ENCODE measurements at places on chromosomes 6 and 20.

DNA sequence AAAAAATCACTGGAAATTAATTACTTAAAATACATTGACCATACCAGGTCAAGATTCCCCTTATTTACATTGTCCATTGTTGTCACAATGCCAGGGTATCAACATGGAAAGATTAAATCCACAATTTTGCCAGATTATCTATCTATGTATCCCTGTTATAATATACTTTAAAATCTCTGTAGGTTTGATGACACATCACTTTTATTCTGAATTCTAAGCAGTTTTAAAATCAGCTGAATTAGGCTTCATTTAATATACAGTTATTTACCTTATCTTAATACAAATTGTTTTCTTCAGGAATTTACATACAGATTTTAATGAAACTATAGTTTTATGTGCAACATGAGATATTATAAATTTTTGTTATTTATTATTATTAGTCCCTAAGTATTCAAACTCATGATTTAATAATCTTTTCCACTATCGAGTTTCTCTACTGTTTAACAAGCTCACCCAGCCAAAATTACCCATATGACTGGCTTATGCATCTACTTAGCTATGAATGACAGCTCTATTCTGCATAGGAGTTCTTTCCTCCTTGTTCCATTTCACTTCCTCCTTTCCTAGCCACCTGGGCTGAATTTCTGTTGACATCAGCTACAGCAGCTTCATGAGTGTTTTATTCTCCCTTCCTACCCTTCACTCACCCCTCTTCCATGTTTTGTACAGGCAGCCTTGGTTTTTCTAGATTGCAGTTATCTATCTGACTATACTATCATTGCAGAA is 654.2 kb upstream of the MAP3K7 start:
- H3K27me3 ChIP-seq, result peaks cover 11% of the 10 kb centered on the region
- no peaks in the 10 kb centered on the region for H3K4me1 ChIP-seq
- H3K27ac ChIP-seq, result no peak overlapping the region

DNA sequence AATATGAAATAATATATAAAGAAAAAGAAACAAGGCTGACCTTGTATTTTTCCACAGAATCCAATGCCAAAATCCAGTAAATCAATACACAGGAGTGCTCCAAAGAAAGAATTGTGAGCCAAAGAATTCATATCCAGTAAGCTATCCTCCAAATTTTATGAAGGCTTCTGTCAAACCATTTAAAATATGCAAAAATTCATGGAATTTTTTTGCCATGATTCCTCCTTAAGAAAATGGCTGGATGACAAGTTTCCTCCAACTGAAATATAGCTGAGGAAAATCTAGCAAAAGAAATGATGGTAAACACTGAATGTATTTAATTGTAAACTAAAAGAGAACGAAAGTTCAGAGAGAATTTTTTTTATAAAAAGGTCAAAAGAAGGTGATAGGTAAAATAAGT is 290.3 kb downstream of the UBE3D start:
- no peaks in the 10 kb centered on the region for H3K4me1 ChIP-seq
- no peaks in the 10 kb centered on the region for H3K27me3 ChIP-seq
- DNase-seq, result no peak
- H3K4me3 ChIP-seq, result no peak overlapping the region
- no peaks in the 10 kb centered on the region for H3K36me3 ChIP-seq

GRCh38 chr20:57482148-57482547 is 42.8 kb downstream of the CTCFL start:
- H3K27me3 ChIP-seq, result no peaks in the 10 kb centered on the region
- H3K36me3 ChIP-seq, result peaks cover 1% of the 10 kb centered on the region
- H3K4me3 ChIP-seq, result no peak overlapping the region
- DNase-seq, result no peak

GRCh38 chr6:147384029-147384428 is 124.5 kb upstream of the SAMD5 start:
- no peak for DNase-seq
- H3K4me1 ChIP-seq, result peaks cover 6% of the 10 kb centered on the region
- H3K27me3 ChIP-seq, result no peaks in the 10 kb centered on the region

- peaks cover 5% of the 10 kb centered on the region for H3K36me3 ChIP-seq
- H3K27me3 ChIP-seq, result no peaks in the 10 kb centered on the region
- peak overlapping the region; percentile 99 for H3K4me3 ChIP-seq
- H3K27ac ChIP-seq, result peak overlapping the region; percentile 97
These were observed 637 bp downstream of the TFB1M start for GRCh38 chr6:155313602-155314091.

- no peak overlapping the region for H3K4me3 ChIP-seq
- H3K27me3 ChIP-seq, result no peaks in the 10 kb centered on the region
- H3K4me1 ChIP-seq, result no peaks in the 10 kb centered on the region
- DNase-seq, result no peak
- peaks cover 4% of the 10 kb centered on the region for H3K36me3 ChIP-seq
- no peak overlapping the region for H3K27ac ChIP-seq
These were observed 5.7 kb upstream of the FKBP5 start for GRCh38 chr6:35694462-35694861.

- peaks cover 22% of the 10 kb centered on the region for H3K36me3 ChIP-seq
- no peak overlapping the region for H3K27ac ChIP-seq
- DNase-seq, result no peak
- peaks cover 5% of the 10 kb centered on the region for H3K4me1 ChIP-seq
- H3K4me3 ChIP-seq, result no peak overlapping the region
These were observed 202.1 kb downstream of the ARHGAP18 start for GRCh38 chr6:129507846-129508245.

DNA sequence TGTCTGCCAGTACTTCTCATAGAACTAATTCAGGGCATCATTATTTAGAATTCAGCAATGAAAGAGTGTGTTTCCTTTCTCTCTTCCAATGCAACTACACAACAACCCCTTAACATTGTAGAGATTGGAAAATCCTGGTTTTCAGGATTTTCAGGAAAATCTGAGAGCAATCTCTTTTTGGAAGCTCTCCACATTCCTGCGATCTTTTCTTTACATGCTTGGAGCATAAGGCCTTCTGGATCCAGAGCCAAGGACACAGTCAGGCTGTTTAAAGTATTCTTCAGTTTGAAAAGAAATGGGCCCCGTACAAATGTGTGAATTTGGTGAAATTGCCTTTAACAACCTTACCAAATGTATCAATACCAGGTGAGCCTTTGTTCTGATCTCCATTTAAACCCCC is 469.7 kb downstream of the PKHD1 start:
- H3K27me3 ChIP-seq, result no peaks in the 10 kb centered on the region
- H3K4me3 ChIP-seq, result no peak overlapping the region
- no peak overlapping the region for H3K27ac ChIP-seq
- peaks cover 3% of the 10 kb centered on the region for H3K4me1 ChIP-seq
- H3K36me3 ChIP-seq, result no peaks in the 10 kb centered on the region

GRCh38 chr20:56610098-56610497 is 19.0 kb upstream of the TFAP2C start:
- no peak for DNase-seq
- H3K27ac ChIP-seq, result no peak overlapping the region
- H3K4me3 ChIP-seq, result no peak overlapping the region
- H3K36me3 ChIP-seq, result no peaks in the 10 kb centered on the region
- peaks cover 11% of the 10 kb centered on the region for H3K4me1 ChIP-seq

- no peak overlapping the region for H3K4me3 ChIP-seq
- no peak for DNase-seq
- H3K36me3 ChIP-seq, result peaks cover 3% of the 10 kb centered on the region
These were observed 4.6 kb downstream of the THBS2 start for GRCh38 chr6:169249057-169249456.

GRCh38 chr6:48916607-48917006 is 546.4 kb downstream of the MMUT start:
- no peaks in the 10 kb centered on the region for H3K4me1 ChIP-seq
- no peaks in the 10 kb centered on the region for H3K27me3 ChIP-seq
- H3K27ac ChIP-seq, result no peak overlapping the region
- no peak for DNase-seq

DNA sequence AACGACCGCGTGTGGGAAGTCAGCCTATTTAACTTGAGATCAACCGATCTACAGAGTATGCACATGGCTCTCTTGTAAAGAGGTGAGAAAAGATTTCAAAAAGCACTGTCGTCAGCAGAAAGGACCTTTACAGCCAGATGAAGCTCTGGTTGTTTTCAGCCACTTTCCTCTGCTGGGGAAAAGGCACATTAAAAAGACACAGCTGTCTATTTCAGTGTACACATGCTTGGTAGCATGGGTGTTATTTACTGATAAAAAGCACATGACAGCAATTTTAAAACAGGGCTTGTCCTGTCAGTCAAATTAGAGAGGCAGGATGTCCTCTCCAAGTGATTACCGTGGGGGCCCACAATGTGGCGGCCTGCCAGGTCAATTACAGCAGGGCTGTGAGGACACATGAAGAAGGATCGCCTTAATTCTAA is 188.9 kb downstream of the PRKN start:
- H3K27ac ChIP-seq, result peak overlapping the region; percentile 55
- peaks cover 14% of the 10 kb centered on the region for H3K4me1 ChIP-seq
- no peak for DNase-seq
- H3K4me3 ChIP-seq, result no peak overlapping the region

GRCh38 chr6:92024881-92025280 is 1394.5 kb downstream of the EPHA7 start:
- no peak for DNase-seq
- peaks cover 5% of the 10 kb centered on the region for H3K4me1 ChIP-seq
- H3K4me3 ChIP-seq, result no peak overlapping the region
- peaks cover 1% of the 10 kb centered on the region for H3K27me3 ChIP-seq
- H3K36me3 ChIP-seq, result no peaks in the 10 kb centered on the region
- H3K27ac ChIP-seq, result no peak overlapping the region

DNA sequence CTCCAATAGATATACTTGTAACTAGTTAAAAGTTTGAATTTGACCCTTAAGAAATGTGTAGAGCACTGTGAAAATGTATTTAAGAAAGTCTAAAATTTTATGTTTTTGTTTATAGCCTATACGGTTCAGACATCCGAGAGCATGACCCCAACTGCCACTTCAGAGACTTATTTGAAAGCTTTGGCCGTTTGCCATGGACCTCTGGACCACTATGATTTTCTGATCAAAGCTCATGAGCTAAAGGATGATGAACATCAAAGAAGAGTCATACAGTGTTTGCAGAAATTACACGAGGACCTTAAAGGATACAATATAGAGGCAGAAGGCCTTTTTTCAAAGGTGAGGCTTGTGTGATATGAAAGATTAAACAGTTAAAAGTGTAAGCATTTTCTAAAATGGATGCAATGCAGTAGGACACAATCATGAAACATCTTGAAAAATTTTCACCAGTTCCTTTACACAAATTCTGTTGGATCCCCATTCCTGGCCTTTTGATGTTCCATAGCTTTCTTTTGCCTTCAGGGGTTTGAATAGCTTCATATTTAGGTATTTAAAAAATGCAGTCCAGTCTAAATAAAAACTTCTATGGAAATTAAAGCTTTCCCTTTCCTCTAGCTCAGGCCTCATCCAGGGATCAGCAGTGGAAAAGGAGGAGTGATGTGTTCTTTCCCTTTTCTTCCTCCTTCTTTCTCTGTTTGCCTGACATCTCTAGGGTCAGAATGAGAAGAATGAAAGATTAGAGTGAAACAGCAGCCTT is 29.0 kb downstream of the AFG1L start:
- no peak overlapping the region for H3K27ac ChIP-seq
- peaks cover 23% of the 10 kb centered on the region for H3K36me3 ChIP-seq
- peaks cover under 1% of the 10 kb centered on the region for H3K4me1 ChIP-seq

GRCh38 chr6:13183415-13184088 is 144.8 kb downstream of the TBC1D7 start:
- DNase-seq, result no peak
- H3K27me3 ChIP-seq, result peaks cover 32% of the 10 kb centered on the region
- H3K4me3 ChIP-seq, result no peak overlapping the region
- no peaks in the 10 kb centered on the region for H3K36me3 ChIP-seq

DNA sequence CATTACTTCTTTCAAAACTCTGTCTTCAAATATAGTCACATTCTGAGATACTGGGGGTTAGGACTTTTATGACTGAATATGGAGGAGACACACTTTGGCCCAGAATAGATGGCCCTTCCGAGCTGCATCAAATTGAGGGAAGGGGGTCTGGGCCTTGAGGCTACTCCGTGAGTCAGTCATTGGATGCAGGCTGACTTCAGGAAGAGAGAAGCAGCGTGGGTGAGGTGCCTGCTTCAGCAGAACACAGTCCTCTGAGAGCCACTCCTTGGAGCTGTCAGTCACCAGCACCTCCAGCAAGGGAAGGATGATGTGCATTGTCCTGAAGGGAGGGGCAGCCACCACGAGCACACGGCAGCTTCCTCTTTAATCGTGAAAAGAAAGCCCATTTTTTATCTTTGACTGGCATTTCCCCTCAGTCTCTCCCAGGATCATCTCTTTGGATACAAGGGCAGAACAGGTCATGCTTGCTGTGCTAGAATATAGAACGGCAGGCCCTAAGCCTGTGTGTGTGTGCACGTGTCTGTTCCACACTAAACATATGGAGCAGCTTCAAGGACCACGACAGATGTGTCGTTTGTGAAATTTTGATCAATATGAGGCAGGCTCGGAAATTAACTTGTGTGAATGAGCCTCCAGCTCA is 721.6 kb downstream of the KIF16B start:
- no peak for DNase-seq
- H3K4me1 ChIP-seq, result peaks cover 4% of the 10 kb centered on the region
- H3K36me3 ChIP-seq, result no peaks in the 10 kb centered on the region
- no peaks in the 10 kb centered on the region for H3K27me3 ChIP-seq
- no peak overlapping the region for H3K4me3 ChIP-seq

- H3K4me1 ChIP-seq, result no peaks in the 10 kb centered on the region
- peaks cover 7% of the 10 kb centered on the region for H3K36me3 ChIP-seq
- H3K27me3 ChIP-seq, result no peaks in the 10 kb centered on the region
- no peak for DNase-seq
These were observed 78.0 kb downstream of the PDE10A start for GRCh38 chr6:165585060-165585459.

DNA sequence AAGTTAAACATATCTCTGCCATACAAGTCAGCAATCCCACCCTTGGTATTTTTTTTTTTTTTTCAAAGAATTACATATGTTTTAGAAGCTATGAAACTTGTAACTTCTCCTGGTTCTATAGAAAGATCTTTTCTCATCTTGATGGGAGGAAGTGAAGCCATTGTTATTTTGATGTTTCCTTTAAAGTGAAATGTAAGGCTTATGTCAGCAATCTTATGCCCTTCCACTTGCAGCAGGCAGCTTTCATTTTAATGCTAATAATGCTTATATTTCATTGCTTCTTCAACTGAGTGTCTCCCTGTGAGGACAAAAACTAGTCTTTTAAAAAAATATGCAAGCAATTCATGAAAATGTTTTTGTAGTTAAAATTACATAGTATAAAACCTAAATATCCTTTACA is 1614.7 kb downstream of the KHDRBS2 start:
- no peak for DNase-seq
- no peaks in the 10 kb centered on the region for H3K36me3 ChIP-seq
- H3K27ac ChIP-seq, result no peak overlapping the region
- peaks cover 9% of the 10 kb centered on the region for H3K4me1 ChIP-seq

DNA sequence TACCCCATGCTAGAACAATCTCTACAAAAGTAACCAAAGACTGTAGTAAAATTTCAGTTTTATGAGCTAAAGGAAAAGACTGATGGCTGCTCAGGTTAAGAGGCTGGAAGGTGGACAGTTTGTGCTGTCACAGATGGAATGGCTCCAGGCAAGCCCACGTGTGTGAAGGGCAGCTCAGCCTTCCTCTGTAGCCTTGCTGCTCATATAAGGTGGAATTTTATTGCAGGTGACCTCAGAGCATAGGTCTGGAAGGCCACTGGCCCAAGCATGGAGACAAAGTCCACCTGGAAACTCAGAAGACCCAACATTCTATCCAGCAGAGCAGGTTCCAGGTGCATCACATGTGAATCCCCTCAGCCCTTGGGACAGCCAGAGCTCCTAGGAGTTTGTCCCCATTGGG is 53.6 kb downstream of the KAT14 start:
- no peak overlapping the region for H3K27ac ChIP-seq
- H3K4me3 ChIP-seq, result no peak overlapping the region
- DNase-seq, result no peak
- H3K36me3 ChIP-seq, result peaks cover 17% of the 10 kb centered on the region
- H3K27me3 ChIP-seq, result no peaks in the 10 kb centered on the region
- H3K4me1 ChIP-seq, result no peaks in the 10 kb centered on the region

GRCh38 chr6:1267790-1268762 is 43.8 kb upstream of the FOXQ1 start:
- no peak overlapping the region for H3K4me3 ChIP-seq
- no peak overlapping the region for H3K27ac ChIP-seq
- no peaks in the 10 kb centered on the region for H3K36me3 ChIP-seq
- H3K27me3 ChIP-seq, result peaks cover 37% of the 10 kb centered on the region
- H3K4me1 ChIP-seq, result peaks cover 8% of the 10 kb centered on the region
